Stimulated activated CD4-positive, alpha-beta T cell treated with anti-CD3 and anti-CD28 coated beads, Interleukin-1b, Interleukin-23, amount 100 ng/mL, for 4 hours (primary cell): ENCODE measurements at places on chromosomes 6 and 20.

GRCh38 chr6:155262655-155263054 lies 1.2 kb upstream of the CLDN20 start:
- DNase-seq, result no peak

GRCh38 chr6:105692613-105693215 lies 289.8 kb upstream of the PREP start:
- no peak for DNase-seq

DNA sequence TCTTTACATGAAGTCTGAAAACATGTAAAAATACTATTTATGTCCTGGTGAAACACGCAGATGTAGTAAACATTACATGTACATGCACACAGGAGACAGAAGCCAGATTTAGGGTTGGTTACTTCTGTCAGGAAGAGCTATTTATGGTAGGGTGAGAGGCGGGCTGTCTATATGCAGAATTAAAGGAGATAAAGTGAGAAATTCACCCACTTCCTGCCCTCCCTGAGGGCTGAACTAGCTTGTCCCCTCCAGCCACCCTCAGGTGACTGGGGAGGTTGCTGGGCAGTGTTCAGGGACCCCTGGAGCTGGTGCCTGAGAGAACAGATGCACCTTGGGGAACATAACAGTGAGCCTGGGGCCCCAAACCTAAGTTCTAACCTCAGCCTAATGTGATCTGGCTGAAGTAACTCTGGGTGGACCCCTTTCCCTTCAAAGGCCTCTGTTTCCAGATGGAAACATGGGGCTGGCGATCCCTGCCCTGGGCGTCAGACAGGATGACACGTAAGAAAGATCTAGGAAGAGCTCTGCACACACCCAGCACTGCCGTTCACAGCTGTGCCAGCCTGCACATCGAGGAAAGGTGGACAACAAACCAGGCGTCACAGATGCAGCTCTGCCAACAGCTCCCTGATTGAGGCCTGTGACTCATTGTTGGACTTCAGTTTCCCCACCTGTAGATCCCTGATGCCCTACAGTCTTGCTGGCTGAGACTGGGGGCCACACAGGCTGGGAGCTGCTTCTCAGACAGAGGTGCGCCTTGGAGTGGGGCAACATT lies 1.3 kb downstream of the PI16 start:
- DNase-seq, result no peak

GRCh38 chr20:16257813-16258430 lies 315.3 kb downstream of the KIF16B start:
- no peak for DNase-seq

DNA sequence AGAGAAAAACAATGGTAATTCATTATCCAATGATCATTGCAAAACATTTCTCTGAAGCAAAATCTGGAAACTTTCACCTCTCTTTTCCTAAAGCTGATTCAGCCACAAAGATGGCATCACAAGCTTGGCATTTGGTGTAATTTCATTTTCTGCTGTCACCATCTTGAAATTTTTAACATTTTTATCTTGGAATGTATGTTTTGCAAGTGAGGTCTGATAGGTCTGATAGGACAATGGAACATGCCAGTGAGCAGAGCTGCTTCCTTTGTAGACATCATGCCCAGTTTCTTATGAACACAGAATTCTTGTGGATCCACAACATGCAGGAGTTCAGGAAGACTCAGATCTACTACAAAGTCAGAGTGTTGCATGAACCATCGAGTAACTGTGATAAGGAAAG lies 969.6 kb downstream of the EYS start:
- no peak for DNase-seq

- DNase-seq, result no peak
These were observed 41.7 kb downstream of the PHF3 start for GRCh38 chr6:63677282-63677681.

GRCh38 chr6:31203345-31203979 lies 33.0 kb upstream of the POU5F1 start:
- DNase-seq, result peak; percentile 41

- no peak for DNase-seq
These were observed 35.0 kb downstream of the ADGRG6 start for GRCh38 chr6:142336787-142337186.

- no peak for DNase-seq
These were observed 414.9 kb downstream of the CDKAL1 start for GRCh38 chr6:20949138-20949537.

- no peak for DNase-seq
These were observed 76.8 kb downstream of the MKKS start for GRCh38 chr20:10357061-10357708.

DNA sequence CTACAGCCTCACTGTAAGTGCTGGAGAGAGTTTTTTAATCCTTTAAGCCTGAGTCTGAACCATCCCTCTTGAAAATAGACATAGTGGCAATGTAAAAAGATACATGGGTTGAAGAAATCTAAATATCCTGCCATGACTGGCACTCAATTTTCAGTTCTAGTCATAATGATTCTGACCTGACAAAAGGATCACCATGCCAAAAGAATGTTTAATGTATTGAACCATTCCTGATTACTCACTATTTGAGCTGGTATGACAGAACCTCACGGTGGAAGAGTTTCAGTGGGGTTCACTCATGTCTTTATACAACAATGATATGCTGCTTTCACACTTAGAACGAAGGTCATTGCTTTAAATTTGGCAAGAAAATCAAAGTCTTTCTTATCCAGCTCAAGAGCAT lies 93.4 kb downstream of the HIVEP2 start:
- DNase-seq, result no peak

GRCh38 chr20:8913456-8913855 lies 155.4 kb upstream of the PLCB4 start:
- no peak for DNase-seq

DNA sequence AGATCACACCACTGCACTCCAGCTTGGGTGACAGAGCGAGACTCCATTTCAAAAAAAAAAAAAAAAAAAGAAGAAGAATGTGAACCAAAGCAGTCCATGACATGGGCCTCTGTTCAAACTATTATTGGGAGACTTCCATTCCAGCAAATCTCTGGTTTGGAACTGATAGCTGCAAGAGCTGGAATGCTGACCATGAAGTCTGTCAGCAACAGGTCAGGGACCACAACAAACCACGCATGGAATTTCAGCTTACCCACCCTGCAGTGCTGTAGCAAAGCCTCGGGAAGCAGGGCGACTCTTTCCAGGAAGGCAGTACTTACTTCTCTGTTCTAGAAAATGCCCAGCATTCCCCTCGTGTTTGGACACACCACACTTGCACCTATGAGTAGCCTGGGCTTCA lies 34.1 kb upstream of the TBC1D7 start:
- no peak for DNase-seq

- no peak for DNase-seq
These were observed 110.0 kb downstream of the PHACTR1 start for GRCh38 chr6:12826584-12826983.

DNA sequence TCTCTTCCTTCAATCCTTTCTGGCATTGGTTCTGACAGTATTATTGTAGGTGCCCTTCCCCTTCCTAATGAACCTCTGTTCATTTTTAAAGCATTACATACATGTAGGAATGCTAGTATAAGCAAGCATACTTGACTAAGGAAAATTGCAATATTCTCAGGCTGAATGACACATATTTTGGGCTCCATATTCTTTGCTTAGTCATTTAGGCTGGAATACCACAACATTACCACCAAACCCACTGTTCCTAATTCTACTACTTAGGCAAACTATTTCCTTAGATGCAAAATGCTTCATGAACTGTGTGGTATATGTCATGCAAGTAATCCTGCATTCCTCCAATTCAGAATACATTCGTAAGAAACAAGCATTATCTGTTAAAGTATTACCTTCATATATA lies 113.9 kb downstream of the PRDM1 start:
- no peak for DNase-seq

DNA sequence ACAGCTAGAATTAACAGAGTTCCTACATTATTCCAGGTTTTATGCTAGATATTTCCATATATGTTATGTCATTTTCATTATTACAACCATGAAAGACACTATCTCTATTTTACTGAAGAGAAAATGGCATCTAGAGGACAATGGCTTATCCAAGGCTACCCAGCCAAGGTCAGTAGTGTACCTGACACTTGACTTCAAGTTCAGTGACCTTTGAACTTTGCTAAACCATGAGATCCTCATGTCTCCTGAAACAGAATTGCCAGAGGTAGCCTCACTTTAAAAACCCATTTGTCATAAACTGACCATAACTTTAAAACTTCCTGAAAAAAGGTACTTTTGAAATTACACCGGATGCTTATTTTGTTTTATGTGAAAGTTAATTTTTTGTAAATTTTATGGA lies 14.4 kb downstream of the NAPB start:
- no peak for DNase-seq

GRCh38 chr6:43336382-43336781 lies 27.8 kb upstream of the CRIP3 start:
- no peak for DNase-seq

GRCh38 chr6:96653181-96653580 lies 90.3 kb downstream of the FHL5 start:
- DNase-seq, result no peak

GRCh38 chr6:34912715-34913464 lies 23.8 kb downstream of the ANKS1A start:
- DNase-seq, result no peak

- no peak for DNase-seq
These were observed 25.5 kb upstream of the MANEA start for GRCh38 chr6:95551678-95552324.

DNA sequence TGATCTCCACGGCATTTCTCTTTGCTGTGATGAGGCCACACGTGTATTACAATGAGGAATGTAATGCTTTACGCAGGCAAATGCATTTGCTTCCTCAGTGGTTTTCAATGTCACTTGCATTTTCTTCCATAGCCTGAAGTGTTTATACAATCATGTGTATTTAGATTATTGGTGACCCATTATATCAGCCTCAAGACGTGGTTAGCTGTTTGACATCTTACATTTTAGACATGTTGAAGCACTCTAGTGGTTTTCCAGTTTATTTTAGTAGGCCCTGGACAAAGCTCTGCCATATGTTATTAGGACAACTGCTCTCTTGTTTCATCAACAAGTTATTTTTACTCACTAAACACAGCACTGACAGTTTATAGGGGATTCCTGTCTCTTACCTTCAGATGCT lies 200.4 kb downstream of the UTRN start:
- DNase-seq, result no peak

- no peak for DNase-seq
These were observed 21.7 kb downstream of the CST7 start for GRCh38 chr20:24970754-24971153.

- no peak for DNase-seq
These were observed 7.7 kb upstream of the MICB start for GRCh38 chr6:31490115-31490873.

- no peak for DNase-seq
These were observed 11.3 kb upstream of the LKAAEAR1 start for GRCh38 chr20:64095455-64095854.

- DNase-seq, result no peak
These were observed 458.7 kb downstream of the RNF144B start for GRCh38 chr6:18845896-18846295.

- DNase-seq, result no peak
These were observed 15.6 kb upstream of the SNRPB2 start for GRCh38 chr20:16714242-16714641.

GRCh38 chr20:878511-879307 lies 37.4 kb downstream of the ANGPT4 start:
- DNase-seq, result no peak

GRCh38 chr6:104580452-104580851 lies 279.3 kb downstream of the HACE1 start:
- no peak for DNase-seq
